GM20000 (cell line): ENCODE measurements at places on chromosomes 4 and X.

- no peak for DNase-seq
These were observed 109.4 kb downstream of the DLG3 start for GRCh38 chrX:70554081-70554480.

DNA sequence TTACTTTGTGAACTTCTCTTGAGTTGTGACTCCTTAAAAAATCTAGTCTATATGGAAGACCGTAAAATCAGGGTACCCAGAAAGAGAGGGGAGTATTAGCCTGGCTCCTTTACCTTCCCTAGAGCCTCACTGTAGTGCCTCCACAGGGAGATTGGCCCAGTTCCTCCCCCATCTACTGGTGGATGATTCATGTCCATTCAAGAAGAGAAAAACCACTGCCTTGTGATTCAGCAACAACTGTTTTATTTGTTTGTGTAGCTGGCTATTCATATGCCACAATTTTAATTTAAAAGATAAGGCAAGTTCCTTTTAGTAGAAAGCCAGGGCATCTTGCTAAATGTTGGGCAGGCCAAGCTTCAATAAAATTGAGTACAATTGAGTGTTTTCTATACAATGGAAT lies 221.8 kb upstream of the KCNIP4 start:
- no peak for DNase-seq

DNA sequence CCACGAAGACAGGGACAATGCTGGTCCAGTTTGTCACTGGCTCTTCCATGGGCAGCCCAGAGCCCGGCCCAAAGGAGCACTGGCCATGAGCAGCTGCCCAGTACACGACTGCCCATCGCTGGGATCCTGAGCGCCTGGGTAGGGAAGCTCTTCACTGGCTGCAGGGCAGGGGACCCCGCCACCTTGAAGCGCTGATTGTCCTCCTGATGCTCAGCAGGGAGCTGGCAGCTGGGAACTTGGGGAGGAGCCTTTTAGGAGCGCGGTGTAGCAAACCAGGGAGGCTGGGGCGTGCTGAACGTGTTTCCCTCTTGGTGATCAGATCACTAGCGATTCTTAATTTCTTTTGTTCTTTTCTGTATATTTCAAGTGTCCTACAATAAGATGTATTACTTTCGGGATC lies 1.8 kb downstream of the L1CAM start:
- DNase-seq = no peak

DNA sequence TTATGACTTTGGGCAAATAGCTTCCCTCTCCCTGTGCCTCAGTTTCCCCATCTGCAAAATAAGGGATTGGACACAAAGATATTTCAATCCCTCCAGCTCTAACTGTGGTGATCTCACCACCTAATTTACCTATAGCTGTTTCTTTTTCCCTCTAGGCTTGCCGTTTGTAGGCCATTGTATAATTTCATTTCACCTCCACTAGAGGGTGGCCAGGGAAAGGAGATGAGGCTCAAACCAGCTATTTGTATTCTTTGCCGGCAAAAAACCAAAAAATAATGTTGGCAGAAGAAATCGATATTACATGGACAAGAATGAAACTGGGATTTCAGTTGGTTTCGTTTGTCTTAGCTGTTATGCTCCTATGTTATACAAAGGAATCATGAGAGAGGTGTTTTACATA lies 36.1 kb upstream of the DOCK11 start:
- DNase-seq = peak; percentile 27

- DNase-seq = no peak
These were observed 85.1 kb upstream of the CTSO start for GRCh38 chr4:156038772-156039171.
